Neural progenitor cell (in vitro differentiated cells): ENCODE measurements at places on chromosomes 2 and 18. TPM values are rescaled to one million over a fixed set of nuclear protein-coding genes. Genes with fewer than 3 reads are reported as not detected.
A peak's percentile ranks its signal among the peaks of the same experiment; 100 is the strongest.

GRCh38 chr2:120558847-120559246 lies 176.8 kb upstream of the GLI2 start:
- no peak for DNase-seq

GRCh38 chr18:35974181-35974580 lies 1.7 kb downstream of the RMP24 start:
- DNase-seq = no peak

DNA sequence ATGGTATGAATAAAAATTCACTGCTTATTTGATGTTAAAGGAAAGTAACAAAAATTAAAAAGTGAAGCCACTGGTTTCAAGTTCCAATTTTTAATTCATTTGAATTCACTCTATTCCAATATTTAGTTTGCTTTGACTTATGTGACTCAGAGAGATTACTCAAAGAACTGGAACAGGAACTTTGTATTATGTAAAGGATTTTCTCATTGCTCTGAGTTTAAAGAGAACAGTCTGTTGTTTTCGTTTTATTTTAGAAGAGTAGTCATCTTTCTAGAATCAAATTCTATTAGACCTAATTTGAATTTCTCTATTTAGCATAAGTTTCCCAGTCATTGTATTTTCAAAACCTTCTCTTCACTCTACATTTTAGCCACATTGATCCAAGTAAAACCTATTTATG lies 300.1 kb upstream of the SLC8A1 start:
- DNase-seq = no peak

Gene NT5C1B
- total RNA-seq = not detected in 2 replicates

DNA sequence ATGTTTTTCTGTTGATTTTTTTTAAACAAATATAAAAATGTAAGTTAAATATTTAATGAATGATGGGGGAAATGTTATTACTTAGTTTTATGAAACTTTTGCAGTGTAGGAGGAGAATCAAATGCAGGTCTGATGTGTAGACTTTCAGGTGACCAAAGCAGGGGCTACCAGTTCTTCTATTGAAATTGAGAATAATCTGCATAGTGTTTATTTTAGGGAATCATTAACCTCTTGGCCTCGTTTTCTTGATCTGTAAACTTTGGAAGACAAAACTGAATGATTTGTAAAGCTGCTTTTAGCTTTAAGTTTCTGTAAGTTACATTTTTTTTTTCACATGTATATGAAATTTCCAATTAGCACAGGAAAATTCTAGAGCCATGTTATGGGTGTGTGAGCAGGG lies 99.2 kb downstream of the R3HDM1 start:
- no peak for DNase-seq

Gene TMEFF2
- total RNA-seq = 0.56 and 1.7 TPM in 2 replicates

DNA sequence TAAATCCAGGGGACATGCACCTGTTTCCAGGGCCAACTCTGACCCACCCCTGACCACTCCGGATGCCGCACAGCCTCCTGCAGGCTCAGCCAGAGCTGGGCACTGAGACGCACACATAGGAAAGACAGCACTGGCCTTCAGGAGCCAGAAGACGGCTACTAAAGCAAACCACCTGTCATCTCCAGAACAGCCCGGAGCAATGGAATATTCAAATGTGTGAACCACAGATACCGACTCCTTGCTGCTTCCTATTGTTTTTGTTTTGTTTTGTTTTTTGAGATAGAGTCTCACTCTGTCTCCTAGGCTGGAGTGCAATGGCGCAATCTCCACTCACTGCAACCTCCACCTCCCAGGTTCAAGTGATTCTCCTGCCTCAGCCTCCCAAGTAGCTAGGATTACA lies 94.0 kb downstream of the LAMA1 start:
- DNase-seq = no peak

GRCh38 chr2:3848776-3849175 lies 145.4 kb downstream of the DCDC2C start:
- DNase-seq = peak; percentile 24

DNA sequence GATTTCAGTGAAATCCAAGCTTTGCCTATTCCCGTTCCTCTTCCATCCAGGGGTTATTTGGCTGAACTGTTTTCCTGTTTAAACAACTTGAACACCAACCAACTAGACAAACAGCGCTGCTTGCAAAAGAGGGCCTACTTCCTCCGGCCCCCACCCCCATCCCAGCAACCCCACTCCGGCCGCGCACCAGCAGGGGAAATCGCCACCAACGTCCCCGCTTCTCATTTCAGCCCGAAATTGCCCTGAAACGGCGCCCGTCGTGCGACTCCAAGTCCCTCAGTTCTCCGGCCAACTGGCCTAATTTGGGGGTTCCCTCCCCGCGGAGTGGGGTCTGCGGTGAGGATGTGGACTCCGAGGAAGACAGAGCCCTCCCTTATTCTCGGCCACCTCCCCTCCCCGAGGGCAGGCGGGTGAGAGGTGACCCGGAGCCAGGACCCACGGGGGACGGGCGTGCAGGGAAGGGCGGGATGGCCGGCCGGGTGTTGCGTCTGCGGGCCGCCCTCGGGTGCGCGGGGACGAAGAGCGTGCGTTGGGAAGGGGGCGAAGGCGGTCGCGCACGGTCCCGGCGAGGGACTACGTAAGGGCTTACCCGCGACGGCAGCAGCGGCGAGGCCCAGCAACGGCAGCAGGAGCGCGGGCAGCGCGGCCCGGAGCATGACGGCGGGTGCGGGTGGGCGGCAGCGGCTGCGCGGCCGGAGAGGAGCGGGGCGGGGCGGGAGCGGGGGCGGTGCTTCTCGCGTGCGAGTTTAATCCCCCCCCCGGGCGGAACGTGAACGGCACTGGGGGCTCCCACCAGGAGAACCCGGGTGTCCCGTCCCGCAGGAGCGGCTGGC lies at the start of gene CD302:
CD302 (minus strand) TSS at position 666 of the 833 bp plus-strand sequence; CDS start at position 656, 10 bp downstream.
- peak; percentile 77 for DNase-seq

Gene PRPF40A
- 210 and 257 TPM in 2 replicates for total RNA-seq

GRCh38 chr2:53450923-53451322 lies 316.7 kb upstream of the CHAC2 start:
- no peak for DNase-seq

- no peak for DNase-seq
Observed at GRCh38 chr2:74373985-74374384, 6.1 kb downstream of the DCTN1 start.

DNA sequence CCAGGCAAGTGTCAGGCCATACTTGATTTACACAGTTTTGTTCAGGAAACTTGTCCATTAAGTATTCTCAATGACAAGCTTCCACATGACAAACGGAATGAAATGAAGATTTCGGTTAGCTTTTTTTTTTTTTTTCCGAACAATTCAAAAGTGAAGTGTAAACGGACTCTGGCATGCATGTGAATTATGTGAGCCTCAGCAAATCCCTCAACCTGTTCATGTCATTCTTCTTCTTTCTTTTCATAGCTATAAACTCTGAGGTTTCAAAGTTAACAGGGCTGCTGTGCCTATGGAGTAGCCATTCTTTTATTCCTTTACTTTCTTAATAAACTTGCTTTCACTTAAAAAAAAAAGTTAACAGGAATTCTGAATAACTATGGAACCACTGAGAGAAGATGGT lies 110.3 kb downstream of the NOL10 start:
- no peak for DNase-seq

Gene GNLY
- total RNA-seq = 0.65 TPM in 1 of 2 replicates, not detected in the other

Gene TRAF3IP1
- total RNA-seq = 8.5 and 11.2 TPM in 2 replicates

Gene HRH4
- 0.13 TPM in 1 of 2 replicates, not detected in the other for total RNA-seq

DNA sequence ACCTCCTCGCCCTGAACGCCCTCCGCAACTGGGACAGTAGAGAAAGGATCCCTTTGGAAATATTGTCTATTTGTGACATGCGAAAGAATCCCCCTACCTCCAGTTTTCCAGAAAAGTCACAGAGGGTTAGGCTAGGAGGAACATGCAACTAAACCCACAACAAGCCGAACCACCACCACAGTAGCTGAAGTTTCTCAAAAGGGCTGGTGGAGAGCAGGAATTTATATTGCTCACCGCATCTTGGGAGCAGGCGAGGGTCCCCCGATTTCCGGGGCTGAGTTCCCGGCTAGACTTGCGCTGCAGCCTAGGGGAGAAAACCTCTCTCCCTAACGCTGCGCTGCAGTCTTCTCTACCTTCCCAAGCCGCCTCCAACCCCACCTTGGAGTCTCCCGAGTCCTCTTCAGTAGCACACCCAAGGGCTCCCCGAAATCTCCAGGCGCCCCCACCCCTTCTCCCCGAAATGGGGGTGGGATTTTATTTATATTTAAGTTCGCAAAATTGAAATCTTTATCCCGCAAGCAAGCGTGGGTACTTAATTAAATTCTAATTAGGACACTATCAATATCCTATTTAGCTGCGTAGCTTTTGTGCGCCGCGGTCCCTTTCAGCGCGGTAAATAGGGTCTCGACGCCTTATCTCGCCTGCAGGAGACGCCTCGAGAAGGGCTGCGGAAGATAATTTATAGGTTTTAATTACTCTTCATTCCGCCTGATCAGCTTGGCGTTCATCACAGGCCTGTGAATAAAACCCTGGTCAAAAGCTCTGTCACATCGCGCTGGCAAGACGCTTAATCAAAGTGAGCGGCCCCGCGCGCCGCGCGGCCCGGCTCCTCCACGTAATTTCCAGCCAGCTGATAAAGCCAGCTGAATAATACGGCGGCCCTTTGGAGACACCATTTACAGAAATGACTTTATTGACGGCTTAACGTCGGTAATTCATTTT lies 2.0 kb upstream of the EN1 start:
- peak; percentile 41 for DNase-seq

GRCh38 chr18:43526426-43527145 lies 249.3 kb upstream of the SYT4 start:
- no peak for DNase-seq

Gene LIMS2
- 1.2 TPM in 1 of 2 replicates, not detected in the other for total RNA-seq

Gene GKN1
- total RNA-seq = not detected in 2 replicates

GRCh38 chr2:29485631-29486030 lies 370.4 kb downstream of the CLIP4 start:
- DNase-seq = no peak

Gene HOXD11
- total RNA-seq = not detected in 2 replicates

- DNase-seq = no peak
Observed at GRCh38 chr2:86371527-86371926, 34.1 kb upstream of the REEP1 start.
